AG08396 (cell line): ENCODE measurements at places on chromosomes 2 and 18.

DNA sequence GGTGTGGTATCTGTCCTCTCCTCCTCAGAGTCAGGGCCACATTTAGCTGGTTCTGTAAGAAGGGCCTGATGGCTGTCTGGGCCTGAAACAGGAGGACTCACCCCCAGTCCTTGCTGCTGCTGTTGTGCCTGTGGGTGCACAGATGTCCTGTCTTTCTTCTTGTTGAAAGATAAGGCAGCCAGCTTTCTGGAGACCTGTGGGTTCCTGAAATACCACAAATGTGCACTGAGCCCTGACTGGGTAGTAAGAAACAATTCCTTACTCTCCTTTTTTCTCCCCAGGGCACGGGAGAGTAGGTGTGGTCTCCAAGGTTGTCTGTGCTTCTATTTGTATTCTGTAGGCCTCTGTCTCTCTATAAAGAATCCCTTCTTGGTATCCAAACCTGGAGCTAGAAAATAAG, 96.2 kb upstream of the DLX2 start:
- DNase-seq: no peak

DNA sequence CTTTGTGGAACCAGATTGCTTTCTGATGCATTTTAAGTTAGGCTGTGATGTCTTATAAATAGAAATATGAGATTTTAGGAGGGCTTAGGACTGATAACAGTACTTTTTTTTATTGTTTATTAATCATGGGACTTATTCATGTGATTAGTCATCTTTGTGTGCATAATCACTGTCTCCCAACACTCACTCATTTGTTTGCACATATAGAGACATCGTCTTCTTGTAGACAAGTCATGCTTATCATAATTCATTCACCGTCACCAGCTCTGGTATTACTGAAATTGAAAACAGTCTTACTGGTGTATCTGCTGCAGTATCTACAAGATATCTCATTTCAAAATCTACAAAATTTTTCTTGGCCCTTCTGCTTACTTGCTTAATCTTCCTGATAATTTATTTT, 45.8 kb downstream of the WDR7 start:
- DNase-seq: peak; percentile 7

GRCh38 chr2:189127756-189128155, 51.8 kb downstream of the COL5A2 start:
- DNase-seq: no peak

- no peak for DNase-seq
Measured at GRCh38 chr2:25421289-25421688, 79.6 kb upstream of the DNMT3A start.

- DNase-seq: no peak
Measured at GRCh38 chr2:223797037-223797436, 40.3 kb downstream of the AP1S3 start.

DNA sequence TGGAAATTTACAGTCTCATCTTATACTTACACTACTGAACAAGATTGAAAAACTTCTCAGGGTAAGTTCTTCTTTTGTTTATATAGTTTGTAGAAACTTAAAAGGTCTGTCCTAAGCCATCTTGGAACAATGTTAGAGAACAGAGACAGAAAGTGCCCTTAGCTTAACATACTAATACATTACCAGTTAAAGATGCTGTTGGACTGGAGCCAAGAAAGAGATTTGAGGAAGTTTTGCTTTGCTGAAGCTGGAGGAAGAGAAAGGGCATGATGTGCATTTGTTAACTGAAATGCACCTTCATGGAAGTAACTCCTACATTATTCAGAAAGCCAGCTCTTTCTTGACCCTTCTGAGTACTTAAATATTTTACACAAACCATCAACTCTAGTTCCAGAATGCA, 66.5 kb upstream of the TNFRSF11A start:
- DNase-seq: no peak

GRCh38 chr18:49304751-49305150, 155.7 kb downstream of the DYM start:
- DNase-seq: no peak

GRCh38 chr2:45782436-45782835, 131.0 kb downstream of the PRKCE start:
- no peak for DNase-seq

GRCh38 chr2:223635080-223635479, 32.9 kb upstream of the SCG2 start:
- DNase-seq: no peak

DNA sequence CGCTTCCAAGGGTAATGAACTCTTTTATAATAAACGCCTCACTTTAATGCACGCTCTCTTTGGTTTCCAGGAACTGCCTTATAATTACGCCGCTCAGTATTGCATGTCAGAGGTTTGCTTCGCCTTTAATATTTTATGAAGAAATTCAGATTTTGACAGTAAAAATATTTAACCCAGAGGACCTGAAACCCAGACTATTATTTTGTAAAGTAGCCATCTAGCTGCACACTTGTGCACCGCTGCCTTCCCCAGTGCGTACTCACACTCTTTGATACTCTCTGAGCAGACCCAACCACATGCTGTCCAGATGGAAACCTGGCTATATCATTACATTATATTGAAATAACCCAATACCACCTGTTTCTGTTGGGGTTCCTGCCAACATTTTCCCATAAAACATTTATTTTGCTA, 270.1 kb downstream of the C1D start:
- DNase-seq: no peak

DNA sequence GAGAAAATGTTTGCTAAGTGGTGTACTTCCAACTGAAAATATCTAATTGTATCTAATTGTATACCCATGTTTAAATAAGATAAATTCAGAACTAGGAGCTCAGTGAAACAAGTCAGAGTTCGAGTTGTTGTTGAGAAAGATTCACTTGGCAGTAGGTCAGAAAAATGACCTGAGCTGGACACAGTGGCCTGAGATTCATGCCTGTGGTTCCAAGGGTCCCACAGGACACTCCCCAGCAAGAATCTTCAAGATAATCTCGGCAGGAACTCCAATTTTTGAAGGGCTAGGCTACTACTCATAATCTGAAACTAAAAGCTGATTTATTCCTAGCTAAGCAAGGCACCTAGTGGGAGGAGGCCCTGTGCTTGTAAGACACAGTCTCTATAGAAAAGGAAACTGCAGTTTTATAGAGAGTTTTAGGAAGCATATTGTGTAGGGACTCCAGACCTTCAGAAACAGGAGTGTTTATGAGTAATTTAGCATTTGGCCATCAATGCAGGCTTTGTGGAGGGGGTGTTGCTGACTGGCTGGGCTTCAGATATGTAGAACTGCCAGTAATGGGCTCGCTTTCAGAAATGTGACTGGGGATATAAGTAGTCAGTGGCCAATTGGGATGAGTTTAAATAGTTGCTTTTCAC, 43.2 kb downstream of the SP140 start:
- no peak for DNase-seq

DNA sequence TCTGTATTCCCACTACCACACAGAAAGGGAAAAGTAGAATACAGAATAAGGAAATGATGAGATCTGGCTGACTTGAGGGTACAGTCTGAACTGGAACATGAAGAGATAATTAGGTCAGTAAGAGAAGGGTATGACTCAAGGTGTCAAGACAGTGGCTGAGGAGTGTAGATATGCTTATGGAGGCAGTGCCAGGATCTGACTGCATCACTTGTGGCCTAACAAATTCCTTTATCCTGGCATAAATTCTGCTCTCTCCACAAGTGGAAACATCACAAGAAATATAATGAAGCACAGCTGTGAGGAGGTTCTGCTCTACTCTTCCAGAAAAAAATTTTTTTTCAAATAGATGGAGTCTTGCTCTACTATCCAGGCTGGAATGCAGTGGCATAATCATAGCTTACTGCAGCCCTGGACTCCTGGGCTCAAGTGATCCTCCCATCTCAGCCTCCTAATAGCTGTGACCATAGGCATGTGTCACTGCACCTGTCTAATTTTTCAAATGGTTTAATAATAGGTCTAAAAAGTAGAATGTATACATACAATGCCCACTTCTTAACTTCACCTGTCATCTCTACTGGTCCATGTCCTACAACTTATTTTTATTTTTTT, 85.3 kb downstream of the C2orf74 start:
- peak; percentile 9 for DNase-seq

DNA sequence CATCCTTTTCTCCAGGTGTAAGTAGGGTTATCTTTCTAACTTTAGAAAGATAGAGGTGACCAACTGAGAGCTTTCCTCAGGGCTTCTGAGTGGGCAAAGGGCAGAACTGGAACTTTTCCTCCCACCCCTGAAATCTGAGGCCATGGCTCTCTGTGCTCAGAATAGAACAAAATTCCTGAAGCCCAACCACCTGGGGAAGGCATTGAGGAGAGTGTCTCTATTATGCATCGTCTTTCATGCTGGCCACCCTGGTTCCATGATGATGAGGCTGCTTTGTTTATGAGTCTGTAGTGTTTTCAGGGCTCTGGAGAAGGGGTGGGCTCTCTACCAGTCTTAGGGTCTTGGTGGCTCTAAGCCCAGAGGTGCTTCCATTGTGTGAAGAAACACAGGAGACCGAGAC, 30.7 kb upstream of the IL1R1 start:
- DNase-seq: no peak

DNA sequence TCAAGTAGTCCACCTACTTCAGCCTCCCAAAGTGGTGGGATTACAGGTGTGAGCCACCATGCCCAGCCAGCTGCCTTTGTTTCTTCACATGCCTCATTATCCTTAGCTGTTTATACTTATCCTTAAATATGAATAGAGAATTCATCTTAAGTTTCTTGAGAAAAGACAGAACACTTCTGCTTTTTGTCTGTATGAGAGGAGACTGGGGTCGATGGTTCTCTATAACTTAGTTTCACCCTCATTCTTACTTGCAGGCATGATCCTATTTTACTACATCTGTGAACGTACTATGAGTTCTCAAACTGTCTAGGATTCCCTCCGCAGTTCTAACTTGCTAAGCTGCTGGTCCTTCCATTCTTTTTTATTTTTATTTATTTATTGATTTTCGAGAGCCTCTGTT, 20.4 kb downstream of the PPM1B start:
- no peak for DNase-seq

GRCh38 chr18:31093880-31094279, 8.3 kb downstream of the DSC2 start:
- no peak for DNase-seq

DNA sequence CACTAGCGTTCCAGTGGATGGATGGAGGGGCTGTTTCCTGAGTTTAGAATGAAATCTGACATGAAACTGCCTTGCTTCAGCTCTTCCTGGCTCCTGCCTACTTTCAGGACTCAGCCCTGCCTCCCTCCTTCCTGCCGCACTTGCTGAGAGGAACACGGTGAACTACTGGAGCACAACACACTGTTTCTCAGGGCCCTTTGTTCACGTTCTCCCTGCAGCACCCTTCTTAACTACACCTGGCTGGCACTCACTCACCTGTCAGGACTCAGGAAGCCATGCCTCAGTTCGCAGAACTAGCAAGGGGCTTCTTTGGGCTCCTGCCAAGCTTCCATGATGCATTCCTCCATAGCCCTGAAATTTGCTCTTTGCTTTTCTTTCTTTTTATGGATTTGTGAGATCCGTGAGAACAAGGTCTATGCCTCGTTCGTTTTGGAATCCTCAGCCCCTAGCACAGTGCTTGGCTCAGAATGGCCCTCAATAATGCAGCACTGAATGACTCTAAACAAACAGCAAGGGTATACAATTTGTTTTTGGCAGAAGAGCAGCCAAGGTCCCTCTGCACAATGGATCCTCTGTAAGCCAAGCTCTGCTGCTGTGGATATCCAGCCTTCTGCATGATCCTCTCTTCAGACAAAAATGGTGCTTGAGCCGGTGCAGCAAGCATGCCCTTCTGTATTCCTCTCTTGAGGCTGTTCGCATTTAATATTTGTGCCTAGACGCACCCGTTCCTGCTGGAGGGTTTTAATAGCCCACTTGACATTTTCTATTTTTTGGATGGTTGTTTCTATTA, 357.0 kb downstream of the TSN start:
- DNase-seq: no peak

- no peak for DNase-seq
Measured at GRCh38 chr2:207782238-207783030, 12.7 kb upstream of the FZD5 start.

DNA sequence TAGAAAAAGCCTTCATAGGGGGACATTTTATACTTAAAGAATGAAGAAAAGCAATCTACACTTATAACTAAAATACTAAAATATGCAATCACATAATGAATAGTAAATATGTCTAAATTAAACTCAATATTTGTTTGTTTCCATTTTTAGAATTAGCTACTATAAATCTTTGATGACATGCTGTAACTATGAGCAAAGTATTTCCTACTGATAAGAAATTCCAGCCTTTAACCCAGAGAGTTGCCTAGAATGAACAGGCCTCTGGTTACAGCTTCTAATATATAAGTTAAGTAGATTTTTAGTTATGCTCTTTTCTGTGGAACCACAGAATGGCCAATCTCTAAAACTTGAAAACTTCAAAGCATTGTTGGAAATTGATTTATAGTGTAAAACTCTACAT, 1465.6 kb upstream of the ZEB2 start:
- DNase-seq: no peak

DNA sequence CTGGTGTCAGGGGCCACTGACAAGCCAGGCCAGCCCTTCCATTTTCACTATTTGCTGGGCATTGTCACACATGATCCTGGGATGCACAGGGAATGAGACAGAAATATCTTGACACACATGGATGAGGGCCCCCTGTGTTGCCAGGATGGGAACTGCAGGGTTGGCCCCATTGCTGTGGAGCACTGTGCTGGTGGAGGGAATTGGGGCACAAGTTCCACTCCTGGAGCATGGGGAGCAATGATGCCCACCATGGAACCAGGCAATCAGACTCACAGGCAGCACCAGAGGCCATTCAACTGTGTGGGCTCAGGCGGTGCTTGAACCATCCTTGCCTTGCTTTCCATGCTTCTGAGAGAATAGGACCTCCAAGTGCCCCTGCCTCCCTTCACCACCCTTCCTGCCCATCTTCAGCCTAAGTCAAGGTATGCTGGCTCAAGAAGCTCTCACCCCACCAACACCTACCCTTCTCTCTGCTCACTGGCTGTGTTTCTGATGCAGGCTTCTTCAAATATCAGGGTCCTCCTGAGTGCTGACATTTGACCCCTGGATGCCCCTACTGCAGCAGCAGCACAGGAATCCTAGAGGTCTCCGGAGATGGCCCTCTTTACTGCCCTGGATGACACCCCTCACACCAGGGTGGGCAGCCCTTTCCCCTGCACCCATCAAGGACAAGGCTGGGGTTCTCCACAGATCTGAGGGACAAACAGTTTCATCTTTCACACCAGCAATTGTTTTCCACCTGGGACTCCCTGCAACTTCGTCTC, 11.0 kb downstream of the ADRA2B start:
- no peak for DNase-seq

- no peak for DNase-seq
Measured at GRCh38 chr18:55484773-55485172, 103.2 kb downstream of the TCF4 start.
